ENCODE measurements at places on chromosomes 16 and 17.

DNA sequence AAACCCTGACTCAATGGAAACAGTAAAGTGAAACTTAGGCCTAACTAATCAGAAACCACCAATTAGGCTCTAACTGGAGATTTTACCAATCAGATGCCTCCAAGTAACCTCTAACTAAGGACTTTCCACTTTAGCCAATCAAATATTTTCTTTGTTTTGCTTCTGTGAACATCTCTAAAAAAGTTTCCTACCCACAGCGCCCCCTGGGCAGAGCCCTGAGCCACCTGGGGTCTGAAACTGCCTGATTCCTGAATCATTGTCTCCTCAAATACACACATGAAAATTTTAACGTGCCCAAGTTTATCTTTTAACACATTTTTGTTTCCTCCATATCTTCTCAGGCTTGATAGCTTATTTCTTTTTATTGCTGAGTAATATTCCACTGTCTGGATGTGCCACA is 19.0 kb downstream of the ADAD2 start:
- DNase-seq = no peak

- DNase-seq = no peak
Observed at GRCh38 chr17:65553646-65554552, 7.5 kb downstream of the AXIN2 start.

DNA sequence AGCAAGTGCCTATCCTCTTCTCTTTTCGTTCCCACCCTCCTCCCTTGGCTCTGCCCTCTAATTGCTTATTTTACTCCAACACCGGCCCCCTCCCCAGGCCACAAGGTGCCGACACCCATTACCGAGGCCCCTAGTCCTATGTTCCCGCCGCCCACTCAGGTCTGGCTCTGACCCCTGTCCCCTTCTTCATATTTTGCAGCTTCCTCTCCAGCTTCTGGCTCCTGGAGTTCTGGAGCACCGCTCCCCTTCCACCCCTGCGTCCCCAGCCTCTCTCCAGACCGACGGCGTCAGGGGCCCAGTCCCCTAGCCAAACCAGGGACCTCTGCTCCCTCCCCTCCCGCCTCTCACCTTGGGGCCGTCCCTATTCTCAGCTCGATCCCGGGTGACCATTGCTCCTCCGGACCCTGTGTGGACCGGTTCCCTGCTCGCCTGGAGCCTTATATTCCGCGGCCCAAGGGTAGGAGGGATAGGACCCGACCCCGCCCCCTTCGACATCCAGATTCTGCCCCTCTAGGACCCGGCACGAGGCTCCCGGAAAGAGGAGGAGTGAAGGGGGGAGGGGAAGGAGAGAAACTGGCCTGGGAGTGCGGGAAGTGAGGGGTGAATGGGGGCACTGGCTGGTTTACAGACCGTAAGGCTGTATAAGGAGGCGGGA is at the start of gene HES7:
Gene HES7, minus strand, starts transcription at position 412 of the 655 bp plus-strand sequence. Its CDS starts 22 bp downstream, at position 390.
- no peak for DNase-seq

DNA sequence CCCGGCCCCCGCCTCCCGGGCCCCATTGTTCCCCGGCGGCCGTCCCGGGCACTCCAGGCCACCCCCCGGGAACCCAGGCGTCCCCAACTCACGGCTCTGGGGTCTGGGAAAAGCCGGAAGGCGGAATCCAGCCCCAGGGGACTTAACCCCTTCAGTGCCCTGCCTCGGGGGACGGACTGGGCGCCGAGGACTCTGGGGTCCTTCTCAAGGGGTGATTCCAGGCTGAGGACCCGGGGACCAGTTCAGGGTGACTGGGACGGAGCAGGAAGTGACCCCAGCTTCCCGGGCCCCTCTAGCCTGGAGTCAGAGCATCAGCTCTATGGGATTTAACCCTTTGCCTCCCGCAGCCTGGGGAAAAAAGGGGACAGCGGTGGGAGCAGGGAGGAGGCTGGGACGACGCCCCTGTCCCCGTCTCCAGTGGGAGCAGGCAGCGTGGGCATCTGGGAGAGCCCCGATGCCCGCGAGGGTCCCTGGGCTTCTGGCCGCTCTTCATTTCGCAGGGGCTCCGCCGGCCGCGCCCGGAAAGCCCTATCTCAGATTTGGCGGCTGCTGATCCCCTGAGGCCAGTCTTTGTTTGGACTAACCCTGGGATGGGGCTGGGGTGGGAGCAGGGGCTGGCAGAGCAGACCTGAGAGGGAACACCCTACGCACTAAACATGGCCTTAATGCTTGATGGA is at the start of gene ZNF629:
Gene ZNF629, minus strand, starts transcription at position 270 of the 677 bp plus-strand sequence. CDS start 2,723 bp downstream, outside the sequence.
- DNase-seq = no peak

DNA sequence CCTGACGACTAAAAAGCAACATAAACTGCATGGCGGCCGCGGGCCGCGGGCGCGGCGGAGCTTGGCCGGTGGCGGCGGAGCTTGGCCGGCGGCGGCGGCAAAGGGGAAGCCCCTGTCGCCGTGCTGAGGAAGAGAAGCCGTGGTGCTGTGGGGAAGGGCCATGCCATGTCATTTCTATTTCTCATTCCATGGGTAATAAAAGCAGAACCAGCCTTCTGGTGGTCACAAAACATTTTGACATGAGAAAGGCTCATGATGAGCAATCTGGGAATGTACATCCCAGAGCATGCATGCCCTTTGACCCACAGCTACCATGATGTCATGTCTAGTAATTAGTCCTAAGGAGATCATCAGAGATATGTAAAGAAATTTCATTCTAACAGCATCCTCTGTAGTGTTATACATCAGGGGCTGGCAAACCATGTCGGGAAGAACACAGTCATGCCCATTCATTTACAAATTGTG is 23.9 kb upstream of the HEATR6 start:
- no peak for DNase-seq

DNA sequence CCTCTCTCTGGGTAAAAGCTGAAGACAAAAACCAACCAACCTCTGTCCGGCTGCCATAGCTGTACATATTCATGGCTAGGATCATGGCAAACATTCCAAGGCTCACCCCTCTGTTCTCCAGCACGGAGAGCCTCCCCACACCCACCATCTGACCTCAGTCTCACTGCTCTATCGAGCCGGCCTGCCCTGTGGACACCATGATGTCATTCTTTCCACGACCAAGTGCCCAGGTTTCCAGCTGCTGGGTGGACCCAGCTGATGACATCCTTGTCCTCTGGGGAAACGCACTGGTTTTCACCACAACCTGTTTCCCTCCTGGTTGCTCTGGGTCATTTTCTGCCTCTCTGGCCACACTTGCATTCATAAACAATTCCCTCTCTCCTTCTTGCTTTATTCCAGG is 67.7 kb downstream of the NDEL1 start:
- DNase-seq = no peak

DNA sequence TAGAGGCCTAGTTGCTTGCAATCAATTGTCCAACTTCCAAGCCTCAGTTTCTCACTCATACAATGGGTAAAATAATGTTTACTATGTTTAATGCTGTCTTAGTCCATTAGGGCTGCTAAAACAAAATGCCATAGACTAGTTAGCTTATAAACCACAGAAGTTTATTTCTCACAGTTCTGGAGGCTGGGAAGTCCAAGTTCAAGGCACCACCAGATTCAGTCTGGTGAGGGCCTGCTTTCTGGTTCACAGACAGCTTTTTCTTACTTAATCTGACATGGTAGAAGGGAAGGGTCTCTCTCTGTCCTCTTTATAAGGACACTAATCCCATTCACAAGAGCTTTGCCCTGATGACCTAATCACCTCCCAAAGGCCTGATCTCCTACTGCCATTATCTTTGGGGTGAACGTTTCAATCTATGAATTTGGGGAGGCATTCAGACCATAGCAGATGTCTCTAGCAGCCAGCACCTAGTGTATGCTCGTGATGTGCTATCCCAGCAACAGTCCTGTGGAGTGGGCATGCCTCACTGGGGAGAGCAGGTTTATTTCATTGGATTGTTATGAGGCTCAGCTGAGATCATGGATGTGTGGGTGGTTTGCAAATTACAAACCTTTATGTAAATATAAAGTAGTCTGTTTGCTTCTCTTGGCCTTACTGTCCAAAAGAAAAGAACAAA is 25.2 kb downstream of the YPEL2 start:
- DNase-seq = no peak

- DNase-seq = no peak
Observed at GRCh38 chr17:72021417-72022041, 99.3 kb upstream of the SOX9 start.

DNA sequence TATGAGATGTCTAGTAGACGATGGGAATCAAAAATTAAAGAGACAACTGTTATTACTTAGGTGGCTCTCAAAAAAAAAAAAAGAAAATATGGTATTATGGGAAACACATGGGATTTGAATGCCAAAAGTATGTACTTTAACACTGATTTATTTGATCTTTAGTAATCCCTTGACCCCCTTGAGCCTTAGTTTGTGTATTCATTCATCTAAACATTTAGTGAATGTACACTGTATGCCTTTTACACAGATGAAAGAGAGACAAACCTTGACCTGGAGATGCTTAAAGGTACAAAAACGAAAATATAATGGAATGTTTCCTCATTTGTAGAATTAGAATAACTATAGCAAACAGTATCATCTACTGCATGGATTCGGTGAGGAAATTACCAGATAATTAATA is 38.6 kb upstream of the NETO2 start:
- DNase-seq = no peak

GRCh38 chr17:54028986-54029580 is 206.4 kb downstream of the KIF2B start:
- no peak for DNase-seq

- no peak for DNase-seq
Observed at GRCh38 chr16:4594433-4595410, 20.0 kb downstream of the UBALD1 start.

GRCh38 chr17:28961391-28961790 is 10.1 kb upstream of the PHF12 start:
- no peak for DNase-seq

GRCh38 chr17:58643147-58643546 is 48.7 kb downstream of the TEX14 start:
- DNase-seq = no peak

DNA sequence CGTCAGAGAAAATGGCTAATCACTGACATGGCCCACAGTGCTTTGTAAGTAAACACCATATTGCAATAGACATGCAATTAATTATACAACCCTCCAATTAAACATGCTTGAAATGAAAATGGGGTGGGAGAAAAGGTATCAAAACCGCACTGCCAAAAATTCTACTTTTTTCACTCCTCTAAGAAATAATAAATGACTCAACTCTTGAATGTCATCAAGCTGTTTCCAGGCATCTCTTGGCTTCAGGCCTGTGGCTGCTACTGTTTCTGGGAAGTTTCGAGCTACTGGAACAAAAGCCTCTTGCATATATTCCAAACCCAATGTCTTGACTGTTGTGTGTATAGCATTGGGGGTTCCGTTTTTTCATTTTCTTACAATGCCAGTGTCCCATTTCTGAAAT is 412.6 kb downstream of the RBFOX1 start:
- DNase-seq = no peak

All from stimulated activated CD8-positive, alpha-beta memory T cell treated with anti-CD3 and anti-CD28 coated beads, Interleukin-2, amount 100 ng/mL, for 1 hour (primary cell).